HFFc6 (cell line): ENCODE measurements at places on chromosomes 2 and 18. TPM values are rescaled to one million over a fixed set of nuclear protein-coding genes. Genes with fewer than 3 reads are reported as not detected.

DNA sequence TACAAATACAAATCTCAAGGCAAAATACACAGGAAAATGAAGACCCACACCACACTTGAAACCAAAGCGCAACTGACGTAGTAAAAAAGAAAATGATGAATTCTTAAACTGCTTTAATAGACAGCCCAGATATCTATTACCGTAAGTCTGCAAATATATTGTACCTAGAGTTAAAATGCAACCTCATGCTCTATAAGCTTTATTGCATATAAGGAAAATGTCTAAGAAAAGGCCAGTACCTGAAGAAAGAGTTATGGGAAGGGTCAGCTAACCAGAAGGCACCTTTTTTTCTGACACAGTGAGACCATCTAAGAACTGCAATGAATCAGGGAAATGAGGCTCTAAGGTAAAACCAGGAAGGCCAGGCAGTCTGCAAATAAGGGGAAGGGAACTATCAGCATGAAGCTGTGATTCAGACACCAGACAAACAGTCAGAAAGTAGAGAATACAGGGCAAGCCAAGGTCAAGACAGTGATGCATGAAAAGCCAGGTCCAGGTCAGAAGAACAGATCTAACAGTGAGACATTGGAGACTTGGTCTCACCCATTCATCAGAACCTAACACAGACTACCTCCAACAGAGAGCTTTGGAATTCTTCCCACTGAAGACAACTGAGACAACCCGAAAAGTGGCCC lies 46.9 kb downstream of the PDE11A start:
- DNase-seq: no peak

DNA sequence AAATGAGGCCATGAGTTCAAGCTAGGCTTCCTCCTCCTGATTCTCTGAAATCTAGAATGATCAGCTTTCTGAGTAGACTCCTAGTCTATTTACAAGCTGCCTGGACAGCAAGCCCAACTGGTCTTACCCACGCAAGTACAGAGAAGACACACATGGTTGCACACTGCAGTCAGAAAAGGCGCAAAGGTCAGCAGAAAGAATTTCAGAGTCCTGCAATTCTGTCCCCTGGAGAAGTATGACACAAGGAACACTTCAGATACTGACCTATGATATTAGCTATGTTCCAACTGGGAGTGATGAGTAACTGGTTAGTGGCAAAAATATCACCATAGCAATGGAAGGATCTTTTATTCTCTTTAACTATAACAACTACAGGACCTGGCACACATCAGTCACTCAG lies 336.1 kb upstream of the PKDCC start:
- peak; percentile 1 for DNase-seq

DNA sequence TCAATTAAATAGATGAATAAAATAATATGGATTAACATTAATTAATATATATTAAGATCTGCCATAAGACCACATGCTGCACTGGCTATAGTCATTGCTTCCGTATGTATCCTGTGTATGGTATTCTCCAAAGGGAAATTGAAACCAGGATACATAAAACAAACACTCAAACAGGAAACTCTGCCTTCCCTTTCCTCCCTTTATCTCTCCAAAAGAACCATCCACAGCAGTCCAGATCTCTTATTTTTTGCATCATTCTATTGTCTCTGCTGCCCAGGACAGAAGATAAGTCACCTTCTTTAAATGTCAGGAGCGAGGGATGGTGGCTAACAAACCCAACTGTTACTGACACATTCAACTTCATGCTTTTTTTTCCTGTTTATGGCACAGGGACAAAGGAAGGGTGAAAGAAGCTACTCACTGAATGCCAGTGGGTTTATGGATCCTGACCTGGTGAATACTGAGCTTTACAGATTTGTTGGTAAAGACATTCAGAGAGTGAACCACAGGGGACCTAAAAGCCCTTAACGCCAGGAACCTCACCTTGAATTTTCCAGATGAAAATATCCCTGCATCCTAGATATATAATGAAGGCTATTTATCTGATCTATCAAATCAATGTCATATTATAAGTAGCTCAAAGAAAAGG lies 67.5 kb downstream of the CSRNP3 start:
- DNase-seq: no peak

DNA sequence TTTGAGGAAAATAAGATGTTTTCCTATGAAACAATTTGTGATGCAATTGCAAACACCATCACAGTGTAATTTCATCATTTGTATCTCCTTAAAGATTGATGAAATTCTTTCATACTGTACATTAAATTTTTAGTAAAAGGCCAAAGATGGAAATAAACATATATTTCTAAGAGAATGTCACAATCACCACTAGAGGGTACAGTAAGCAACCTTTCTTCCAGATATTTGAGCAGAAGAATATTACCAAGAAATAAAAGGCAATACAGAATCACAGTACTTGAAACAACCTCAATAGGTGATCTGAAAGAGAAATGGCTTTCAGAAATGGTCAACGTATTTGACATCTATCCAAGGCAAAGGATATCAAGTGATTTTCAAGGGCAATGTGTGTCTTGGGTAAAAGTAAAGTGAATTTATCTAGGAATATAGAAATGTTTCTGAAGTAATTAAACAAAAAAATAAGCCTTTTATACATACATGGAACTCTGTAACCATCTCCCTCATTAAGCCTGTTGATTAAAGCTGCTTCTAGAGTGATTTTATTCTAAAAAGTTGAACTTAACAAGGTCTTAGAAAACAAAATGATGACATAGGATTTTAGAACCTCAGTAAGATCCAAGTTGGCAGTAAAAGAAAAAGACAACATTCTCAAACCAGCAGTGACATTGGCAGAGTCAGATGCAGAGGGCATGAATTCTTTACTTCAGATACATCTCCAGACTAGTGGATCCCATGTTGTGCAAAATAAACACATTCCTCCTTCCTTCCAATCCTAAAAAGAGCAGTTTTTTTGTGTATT lies 90.3 kb upstream of the SESTD1 start:
- DNase-seq: no peak

GRCh38 chr2:43191947-43192516 lies 34.4 kb downstream of the ZFP36L2 start:
- no peak for DNase-seq

DNA sequence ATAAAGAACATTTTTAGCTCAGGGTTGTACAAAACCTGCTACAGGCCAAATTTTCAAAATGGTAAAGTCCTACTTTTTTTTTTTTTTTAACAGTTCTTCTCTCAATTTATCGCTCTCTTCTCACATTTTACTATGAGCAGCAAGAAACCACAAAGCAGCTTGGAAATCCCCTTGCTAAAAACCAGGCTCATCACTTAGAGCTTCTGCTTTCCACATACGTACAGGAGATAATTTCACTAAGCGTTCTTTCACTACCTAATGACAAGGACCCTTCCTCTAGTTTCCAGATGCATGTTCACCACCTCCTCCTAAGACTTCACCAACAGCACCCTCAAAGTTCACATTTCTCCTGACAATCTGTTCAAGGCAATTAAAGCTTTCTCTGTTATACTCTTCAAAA lies 294.9 kb upstream of the CYRIA start:
- no peak for DNase-seq

GRCh38 chr2:20589975-20590703 lies 60.8 kb downstream of the HS1BP3 start:
- peak; percentile 43 for DNase-seq

DNA sequence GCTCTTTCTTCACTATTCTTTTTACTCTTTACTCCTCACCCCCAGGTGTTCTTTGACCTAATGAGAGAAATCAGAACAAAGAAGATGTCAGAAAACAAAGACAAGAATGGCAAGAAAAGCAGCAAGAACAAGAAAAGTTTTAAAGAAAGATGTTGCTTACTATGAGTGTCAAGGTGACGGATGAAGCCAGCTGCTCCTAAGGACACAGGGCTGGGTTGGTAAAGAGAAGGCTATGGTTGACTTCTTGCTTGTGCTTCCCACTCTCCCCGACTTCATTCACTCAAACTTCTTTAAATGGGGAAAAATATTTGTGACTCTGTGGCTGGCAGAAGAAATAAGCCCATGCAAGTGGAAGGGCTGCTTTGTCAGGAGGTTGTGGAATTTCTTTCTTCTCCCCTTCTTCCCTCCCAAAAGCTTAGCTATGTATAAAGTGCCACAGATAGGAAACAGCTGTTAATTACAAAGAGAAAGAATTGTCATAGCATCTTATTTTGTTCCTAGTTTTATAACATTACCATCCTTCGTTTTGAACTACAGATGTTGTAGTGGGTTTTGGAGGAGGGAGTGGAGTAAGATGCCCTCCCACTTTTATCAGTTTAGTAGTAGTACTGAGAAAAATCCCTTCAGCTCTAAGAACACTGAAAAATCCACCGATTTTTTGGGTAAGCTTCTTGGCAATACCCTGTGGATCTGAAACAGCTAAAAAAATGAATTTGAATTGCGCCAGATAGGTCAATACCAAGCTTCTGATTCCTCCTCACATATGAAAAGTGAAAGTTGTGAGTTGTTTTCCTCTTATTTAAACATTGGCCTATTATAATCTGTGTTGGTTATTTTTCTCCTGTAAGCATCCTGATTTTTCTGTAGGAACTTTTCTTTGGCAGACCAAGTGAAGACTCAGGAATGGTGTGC lies 40.7 kb downstream of the RALB start:
- no peak for DNase-seq

GRCh38 chr18:29087616-29088246 lies 910.8 kb upstream of the CDH2 start:
- DNase-seq: no peak

- DNase-seq: peak; percentile 78
Measured at GRCh38 chr2:157747695-157748370, 119.2 kb upstream of the ACVR1C start.

- DNase-seq: no peak
Measured at GRCh38 chr2:4992226-4992625, 700.0 kb upstream of the SOX11 start.

GRCh38 chr2:18501156-18501555 lies 59.3 kb downstream of the RDH14 start:
- no peak for DNase-seq

DNA sequence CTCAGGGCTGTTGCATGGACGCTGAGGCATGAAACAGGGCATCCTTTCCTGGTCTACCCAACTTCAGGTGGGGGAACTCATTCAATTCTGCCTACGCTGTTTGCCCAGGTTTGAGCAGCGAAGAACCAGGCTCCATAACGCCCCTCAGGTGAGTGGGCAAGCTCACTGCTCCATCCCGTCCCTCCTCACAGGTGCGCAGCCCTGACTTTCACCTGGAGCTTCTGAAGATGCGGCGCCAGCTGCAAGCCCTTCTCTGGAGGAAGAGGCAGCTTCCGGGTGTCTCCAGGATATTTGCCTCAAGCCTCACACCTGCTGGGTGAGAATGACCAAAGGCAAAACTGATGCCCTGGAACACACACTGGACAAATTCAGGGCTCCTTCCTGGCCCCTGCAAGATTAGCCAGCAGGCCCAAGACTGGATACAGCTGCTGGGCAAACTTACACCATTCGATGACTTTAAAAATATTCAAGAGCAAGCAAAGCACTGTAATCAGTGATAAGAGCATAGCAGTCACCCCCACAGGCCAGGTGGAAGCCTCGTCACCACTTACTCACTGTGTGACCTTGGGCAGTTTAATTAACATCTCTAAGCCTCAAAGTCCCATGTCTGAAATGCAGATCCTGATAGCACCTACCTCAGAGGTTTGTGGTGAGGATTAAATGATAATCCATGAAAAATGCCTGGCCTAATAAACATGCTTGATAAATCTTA lies 97.7 kb downstream of the GYPC start:
- no peak for DNase-seq

- DNase-seq: no peak
Measured at GRCh38 chr2:18519914-18520450, 40.5 kb downstream of the RDH14 start.

- no peak for DNase-seq
Measured at GRCh38 chr2:10941383-10941782, 29.6 kb downstream of the KCNF1 start.

GRCh38 chr2:225429717-225430116 lies 30.2 kb downstream of the NYAP2 start:
- no peak for DNase-seq

- peak; percentile 52 for DNase-seq
Measured at GRCh38 chr2:69692424-69692823, 48.9 kb upstream of the AAK1 start.

GRCh38 chr2:240732184-240732583 lies 40.5 kb downstream of the AQP12A start:
- DNase-seq: no peak

DNA sequence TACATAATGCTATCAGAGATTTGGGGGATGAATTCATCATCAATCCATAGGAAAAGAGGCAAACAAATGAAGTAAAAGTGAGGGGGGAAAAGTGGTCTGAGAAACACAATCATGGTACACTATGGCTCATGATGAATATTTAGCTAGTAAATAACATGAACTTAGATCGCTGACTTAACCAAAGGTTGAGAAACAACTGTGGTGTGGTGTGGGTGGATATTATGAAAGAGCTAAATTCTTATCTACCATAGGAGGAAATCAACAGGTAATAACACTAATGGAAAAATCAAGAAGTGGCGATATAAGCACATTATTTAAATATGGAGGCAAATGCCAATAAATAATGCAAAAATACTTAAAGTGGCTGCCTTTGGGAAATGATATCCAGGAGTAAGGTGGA lies 12.2 kb upstream of the TPRKB start:
- no peak for DNase-seq

DNA sequence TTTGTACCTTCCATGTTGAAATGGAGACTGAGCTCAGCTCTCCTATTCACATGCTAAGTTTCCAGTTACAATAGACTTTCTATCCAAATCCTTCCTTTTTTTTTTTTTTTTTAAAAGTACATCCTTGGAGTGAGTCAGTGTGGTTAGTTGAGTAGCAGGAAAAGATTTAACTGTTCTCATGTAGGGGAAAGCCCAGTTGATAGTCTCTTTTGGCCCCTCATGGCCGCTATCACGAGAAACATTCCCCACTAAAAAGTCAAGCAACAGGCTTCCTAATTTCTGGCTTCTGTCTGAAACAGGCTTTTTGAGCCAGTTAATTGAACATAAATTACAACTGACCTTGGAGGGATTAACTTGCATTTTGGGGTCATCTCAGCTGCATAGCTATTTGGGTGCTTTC lies 161.3 kb downstream of the MEIS1 start:
- DNase-seq: no peak

DNA sequence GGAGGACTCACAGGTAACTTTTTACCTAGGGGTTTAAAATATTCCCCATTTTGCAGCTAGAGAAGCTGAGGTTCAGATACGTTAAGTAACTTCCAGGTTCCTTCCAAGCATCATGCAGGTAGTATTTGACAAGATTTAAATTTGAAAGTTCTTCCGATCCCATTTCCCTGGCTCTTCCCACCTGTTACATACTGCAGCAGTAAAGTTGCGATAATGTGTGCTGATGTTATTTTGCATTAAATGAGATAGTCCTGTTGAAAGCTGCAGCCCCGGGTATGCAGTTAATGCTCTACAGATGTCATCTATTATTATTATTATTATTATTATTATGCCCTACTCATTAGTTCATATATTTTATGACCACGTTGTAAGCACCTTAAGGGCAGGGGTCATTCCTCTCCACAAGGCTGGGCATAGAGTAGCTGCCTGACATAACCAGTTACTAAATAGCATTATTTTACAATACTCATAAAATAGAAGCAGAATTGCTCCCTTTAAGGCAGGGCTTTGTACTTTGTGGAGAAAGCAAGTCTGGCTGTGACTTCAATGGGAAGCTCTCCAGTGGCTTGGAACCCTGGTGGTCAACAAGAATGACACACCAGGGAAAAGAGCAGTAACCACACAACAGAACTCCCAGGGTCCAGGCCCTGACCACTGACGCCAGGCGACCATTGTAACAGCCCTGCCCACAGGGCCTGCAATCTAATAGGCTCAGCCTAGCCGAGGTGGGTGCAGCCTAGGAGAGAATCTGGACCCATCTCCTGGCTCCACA lies 112.0 kb upstream of the STPG4 start:
- no peak for DNase-seq

The CROCC2 gene
- not detected in 3 replicates for total RNA-seq

The SERPINB3 gene
- not detected in 3 replicates for total RNA-seq

The FNDC4 gene
- total RNA-seq: 2.9 to 5.5 TPM (median 3.3 TPM) in 3 replicates

The TRABD2A gene
- 10.8 and 41.2 TPM in 2 replicates for total RNA-seq

The CCDC141 gene
- total RNA-seq: not detected in 3 replicates

The MAP3K19 gene
- not detected in 3 replicates for total RNA-seq
